GM19239 (cell line): ENCODE measurements at places on chromosomes 2 and 18.

- DNase-seq: no peak
Observed at GRCh38 chr18:79239631-79240030, 156.1 kb upstream of the NFATC1 start.

- no peak for DNase-seq
Observed at GRCh38 chr18:69951182-69951581, 3.5 kb upstream of the CD226 start.

DNA sequence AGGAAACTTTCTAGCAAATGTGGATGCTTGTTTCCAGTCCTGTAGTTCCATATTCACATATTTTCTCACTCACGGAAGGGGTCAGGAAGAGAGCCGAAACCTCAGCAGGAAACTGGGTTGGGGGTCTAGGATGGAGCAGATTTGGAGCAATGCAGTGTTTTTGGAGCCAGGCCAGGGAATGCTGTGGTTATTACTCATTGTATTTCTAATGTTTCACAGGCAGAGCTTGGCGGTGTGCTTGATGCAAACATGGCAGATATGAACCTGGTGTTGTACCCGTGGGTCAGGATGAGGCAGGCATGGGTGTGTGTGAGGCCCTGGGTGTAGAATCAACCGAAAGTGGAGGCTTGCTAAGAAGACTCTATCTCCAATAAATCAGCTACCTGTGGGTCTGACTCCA lies 34.6 kb upstream of the ACKR3 start:
- DNase-seq: no peak

GRCh38 chr2:10135296-10136089 lies 13.0 kb downstream of the RRM2 start:
- DNase-seq: no peak
